ENCODE measurements at places on chromosomes 2 and 18. TPM values are rescaled to one million over a fixed set of nuclear protein-coding genes. Genes with fewer than 3 reads are reported as not detected.

UGT1A3 gene
- not detected for total RNA-seq

EHBP1 gene
- 22.9 TPM for total RNA-seq

DNA sequence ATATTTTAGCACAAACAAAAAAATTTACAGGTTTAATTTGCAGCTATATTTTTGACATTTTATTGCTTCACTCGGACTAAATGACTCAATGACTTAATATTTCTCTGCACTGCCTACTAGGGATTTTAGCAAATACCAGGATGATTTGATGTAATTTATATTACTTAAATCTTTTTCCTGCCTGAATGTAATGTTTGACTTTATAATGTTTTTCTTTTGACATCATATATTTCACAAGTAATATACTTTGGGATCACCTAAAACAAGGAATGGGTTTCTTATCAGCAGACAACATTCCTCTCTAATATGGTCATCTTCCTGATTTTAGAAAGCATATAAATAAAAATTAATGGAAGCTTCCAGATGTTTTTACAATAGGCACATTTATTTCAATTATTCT lies 253.2 kb upstream of the EPC2 start:
- no peaks in the 10 kb centered on the region for H3K27me3 ChIP-seq
- no peak overlapping the region for H3K27ac ChIP-seq
- H3K4me1 ChIP-seq, result no peaks in the 10 kb centered on the region
- DNase-seq, result no peak
- no peaks in the 10 kb centered on the region for H3K36me3 ChIP-seq
- no peak overlapping the region for H3K4me3 ChIP-seq

UGT1A10 gene
- total RNA-seq, result not detected

ARHGAP28 gene
- total RNA-seq, result 3.0 TPM

GRCh38 chr18:55088000-55088401 lies 128.7 kb upstream of the CCDC68 start:
- no peak for DNase-seq
- no peak overlapping the region for H3K27ac ChIP-seq
- no peaks in the 10 kb centered on the region for H3K27me3 ChIP-seq
- no peaks in the 10 kb centered on the region for H3K36me3 ChIP-seq
- H3K4me1 ChIP-seq, result no peaks in the 10 kb centered on the region

SRD5A2 gene
- total RNA-seq, result not detected

GALNT13 gene
- total RNA-seq, result 2.2 TPM

GRCh38 chr2:82667491-82667890 lies 1791.6 kb downstream of the SUCLG1 start:
- no peak overlapping the region for H3K4me3 ChIP-seq
- no peaks in the 10 kb centered on the region for H3K4me1 ChIP-seq
- DNase-seq, result no peak

DNA sequence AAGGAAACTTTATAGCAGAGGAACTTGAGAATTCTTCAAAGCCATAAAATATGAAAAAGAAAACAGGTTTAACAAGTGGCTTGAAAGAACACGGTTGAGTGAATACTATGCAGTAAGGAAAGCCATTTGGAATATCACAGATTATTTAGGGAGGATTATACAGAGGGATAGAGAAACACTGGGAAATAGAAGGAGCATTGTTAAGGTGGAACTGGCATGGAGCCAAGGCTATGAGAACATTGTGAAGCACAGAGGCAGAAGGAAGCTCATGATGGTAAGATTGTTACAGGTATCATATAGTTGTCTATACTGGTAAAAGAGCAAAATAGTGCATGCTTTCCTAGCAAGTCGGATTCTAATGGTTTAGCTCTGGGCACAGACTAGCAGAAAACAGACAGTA lies 87.1 kb downstream of the SS18 start:
- H3K36me3 ChIP-seq, result no peaks in the 10 kb centered on the region
- H3K4me3 ChIP-seq, result no peak overlapping the region
- H3K4me1 ChIP-seq, result no peaks in the 10 kb centered on the region

TUBA4B gene
- total RNA-seq, result not detected

DNA sequence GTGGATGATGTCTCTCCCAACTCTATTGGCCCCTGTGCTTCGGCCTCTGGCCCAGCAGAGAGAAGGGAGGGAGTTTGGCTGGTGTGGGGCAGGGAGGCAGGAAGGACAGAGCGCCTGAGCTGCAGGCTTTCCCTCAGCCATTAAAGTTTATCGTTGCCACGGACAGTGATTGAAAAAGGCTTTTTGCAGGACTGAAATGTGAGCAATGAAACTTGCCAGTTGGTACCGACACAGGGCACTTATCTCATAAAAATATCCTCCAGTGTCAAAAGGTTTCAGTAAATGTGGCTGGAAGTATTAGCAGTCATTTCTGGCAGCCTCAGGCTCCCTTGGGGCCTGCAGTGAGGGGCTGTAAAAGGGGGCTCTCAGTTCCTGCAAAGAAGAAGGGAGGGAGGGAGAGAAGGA lies 169.2 kb downstream of the GLI2 start:
- no peak overlapping the region for H3K4me3 ChIP-seq
- H3K27ac ChIP-seq, result peak overlapping the region; percentile 53
- no peaks in the 10 kb centered on the region for H3K4me1 ChIP-seq
- H3K27me3 ChIP-seq, result no peaks in the 10 kb centered on the region
- H3K36me3 ChIP-seq, result no peaks in the 10 kb centered on the region
- no peak for DNase-seq

NT5DC4 gene
- not detected for total RNA-seq

- no peaks in the 10 kb centered on the region for H3K27me3 ChIP-seq
- H3K27ac ChIP-seq, result no peak overlapping the region
- H3K36me3 ChIP-seq, result no peaks in the 10 kb centered on the region
- DNase-seq, result no peak
- H3K4me1 ChIP-seq, result peaks cover 14% of the 10 kb centered on the region
- H3K4me3 ChIP-seq, result peak overlapping the region; percentile 14
Measured at GRCh38 chr18:39841482-39842365, 2113.3 kb upstream of the PIK3C3 start.

CNTNAP5 gene
- not detected for total RNA-seq

CMPK2 gene
- total RNA-seq, result 4.4 TPM

- H3K27ac ChIP-seq, result peak overlapping the region; percentile 77
- no peak overlapping the region for H3K4me3 ChIP-seq
- no peak for DNase-seq
- H3K4me1 ChIP-seq, result peaks cover 55% of the 10 kb centered on the region
Measured at GRCh38 chr2:157782057-157782845, 93.9 kb downstream of the ACVR1 start.

PRSS56 gene
- not detected for total RNA-seq

DNA sequence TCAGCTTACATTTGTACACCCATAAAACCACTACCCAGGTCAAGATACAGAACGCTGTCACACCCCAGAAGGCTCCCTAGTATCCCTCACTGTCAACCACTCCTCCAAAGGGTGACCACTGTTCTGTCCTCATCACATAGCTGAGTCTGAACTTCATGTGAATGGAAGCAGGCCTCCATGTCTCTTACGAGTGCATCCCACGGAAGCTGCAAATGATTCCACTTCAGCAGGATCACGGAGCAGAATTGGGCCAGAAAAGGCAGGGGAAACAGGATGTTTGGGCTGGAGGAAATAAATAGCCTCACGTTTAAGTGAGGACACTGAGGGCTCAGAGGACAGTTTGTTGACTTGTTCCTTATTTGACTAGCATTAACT lies 38.4 kb downstream of the LBH start:
- no peak overlapping the region for H3K27ac ChIP-seq
- no peaks in the 10 kb centered on the region for H3K36me3 ChIP-seq
- H3K4me1 ChIP-seq, result peaks cover 32% of the 10 kb centered on the region
- no peak overlapping the region for H3K4me3 ChIP-seq

- H3K36me3 ChIP-seq, result no peaks in the 10 kb centered on the region
- DNase-seq, result no peak
- H3K4me1 ChIP-seq, result no peaks in the 10 kb centered on the region
- no peaks in the 10 kb centered on the region for H3K27me3 ChIP-seq
- H3K27ac ChIP-seq, result no peak overlapping the region
Measured at GRCh38 chr2:15736396-15737180, 144.9 kb downstream of the DDX1 start.

GRCh38 chr2:26838121-26838906 lies 9.6 kb upstream of the DPYSL5 start:
- H3K4me1 ChIP-seq, result no peaks in the 10 kb centered on the region
- H3K27ac ChIP-seq, result no peak overlapping the region
- H3K27me3 ChIP-seq, result no peaks in the 10 kb centered on the region
- no peak overlapping the region for H3K4me3 ChIP-seq
- H3K36me3 ChIP-seq, result no peaks in the 10 kb centered on the region

- no peak overlapping the region for H3K4me3 ChIP-seq
- H3K4me1 ChIP-seq, result peaks cover 18% of the 10 kb centered on the region
- H3K36me3 ChIP-seq, result no peaks in the 10 kb centered on the region
- H3K27me3 ChIP-seq, result no peaks in the 10 kb centered on the region
Measured at GRCh38 chr2:71832844-71833243, 314.8 kb downstream of the CYP26B1 start.

DNA sequence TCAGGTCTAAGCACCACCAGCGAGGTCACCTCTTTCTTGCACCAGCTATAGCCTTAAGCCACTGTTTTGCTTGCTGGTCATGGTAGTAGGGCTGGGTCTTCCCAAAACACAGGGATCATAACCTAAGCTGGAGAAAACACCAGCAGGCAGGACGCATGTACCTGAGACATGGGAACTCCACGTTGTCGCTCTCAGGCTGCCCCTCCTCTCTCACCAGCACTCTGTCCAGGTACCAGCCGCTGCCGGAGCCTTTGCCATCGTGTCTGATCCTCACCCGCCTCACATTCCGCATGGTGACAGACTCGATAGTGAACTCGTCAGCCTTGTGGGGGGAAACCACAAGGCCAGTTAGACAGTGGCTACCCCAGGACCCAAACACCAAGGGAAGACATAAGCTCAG lies 79.5 kb downstream of the LOXHD1 start:
- no peak for DNase-seq
- no peaks in the 10 kb centered on the region for H3K4me1 ChIP-seq
- no peak overlapping the region for H3K27ac ChIP-seq

DNA sequence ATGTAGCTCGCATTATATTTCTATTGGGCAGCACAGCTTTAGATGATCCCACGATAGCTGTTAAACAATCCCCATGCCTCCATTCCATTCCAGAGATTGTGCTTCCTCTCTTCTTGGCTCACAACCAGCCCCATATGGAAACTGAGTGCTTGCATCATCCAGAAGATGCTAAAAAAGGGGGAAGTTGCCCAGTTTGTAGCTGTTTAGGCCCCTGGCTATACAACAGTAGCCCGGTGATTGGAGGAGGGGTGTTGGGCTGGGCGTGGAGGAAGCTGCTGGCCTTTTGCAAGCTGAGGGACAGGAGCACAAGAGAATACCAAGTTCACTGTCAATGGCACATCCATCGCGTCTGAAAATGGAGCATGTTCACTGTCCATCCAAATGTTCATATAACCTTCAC lies 360.2 kb downstream of the ALK start:
- H3K27ac ChIP-seq, result no peak overlapping the region
- no peak for DNase-seq
- no peaks in the 10 kb centered on the region for H3K4me1 ChIP-seq
- H3K4me3 ChIP-seq, result no peak overlapping the region

GRCh38 chr2:36277881-36278523 lies 77.6 kb upstream of the CRIM1 start:
- no peaks in the 10 kb centered on the region for H3K36me3 ChIP-seq
- no peak overlapping the region for H3K4me3 ChIP-seq
- H3K27ac ChIP-seq, result no peak overlapping the region
- no peaks in the 10 kb centered on the region for H3K4me1 ChIP-seq
- no peak for DNase-seq

- DNase-seq, result no peak
- no peaks in the 10 kb centered on the region for H3K4me1 ChIP-seq
- no peaks in the 10 kb centered on the region for H3K27me3 ChIP-seq
Measured at GRCh38 chr2:126307740-126308139, 348.2 kb upstream of the GYPC start.

XDH gene
- not detected for total RNA-seq

HMSD gene
- total RNA-seq, result not detected

- no peaks in the 10 kb centered on the region for H3K36me3 ChIP-seq
- no peaks in the 10 kb centered on the region for H3K27me3 ChIP-seq
- H3K4me1 ChIP-seq, result peaks cover 19% of the 10 kb centered on the region
- H3K4me3 ChIP-seq, result no peak overlapping the region
- DNase-seq, result no peak
Measured at GRCh38 chr18:35158728-35159450, 81.9 kb upstream of the ZNF397 start.

DNA sequence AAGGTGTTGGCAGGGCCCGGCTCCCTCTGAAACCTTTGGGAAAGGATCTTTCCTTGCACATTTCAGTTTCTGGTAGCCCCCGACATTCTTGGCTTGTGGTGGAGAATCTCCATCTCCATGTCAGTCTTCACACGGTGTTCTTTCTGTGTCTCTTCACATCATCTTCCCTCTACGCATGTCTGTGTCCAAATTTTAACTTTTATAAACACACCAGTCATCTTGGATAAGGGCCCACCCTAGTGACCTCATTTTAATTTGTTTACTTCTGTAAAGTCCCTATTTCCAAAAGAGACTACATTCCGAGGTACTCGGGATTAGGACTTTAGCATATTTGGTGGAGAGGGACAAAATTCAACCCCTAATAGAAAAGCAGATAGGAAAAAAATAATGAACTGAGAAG lies 138.4 kb downstream of the GALNT3 start:
- peak overlapping the region; percentile 17 for H3K27ac ChIP-seq
- no peaks in the 10 kb centered on the region for H3K4me1 ChIP-seq
- no peaks in the 10 kb centered on the region for H3K27me3 ChIP-seq
- H3K36me3 ChIP-seq, result no peaks in the 10 kb centered on the region
- DNase-seq, result no peak
- H3K4me3 ChIP-seq, result no peak overlapping the region

RUFY4 gene
- total RNA-seq, result 0.12 TPM

GRCh38 chr2:184646177-184646576 lies 47.8 kb downstream of the ZNF804A start:
- H3K4me3 ChIP-seq, result no peak overlapping the region
- no peak overlapping the region for H3K27ac ChIP-seq
- no peaks in the 10 kb centered on the region for H3K4me1 ChIP-seq
- DNase-seq, result no peak

- no peak overlapping the region for H3K4me3 ChIP-seq
- H3K36me3 ChIP-seq, result no peaks in the 10 kb centered on the region
- no peaks in the 10 kb centered on the region for H3K27me3 ChIP-seq
- H3K27ac ChIP-seq, result no peak overlapping the region
- H3K4me1 ChIP-seq, result no peaks in the 10 kb centered on the region
Measured at GRCh38 chr2:163558251-163559021, 177.4 kb downstream of the FIGN start.

DNA sequence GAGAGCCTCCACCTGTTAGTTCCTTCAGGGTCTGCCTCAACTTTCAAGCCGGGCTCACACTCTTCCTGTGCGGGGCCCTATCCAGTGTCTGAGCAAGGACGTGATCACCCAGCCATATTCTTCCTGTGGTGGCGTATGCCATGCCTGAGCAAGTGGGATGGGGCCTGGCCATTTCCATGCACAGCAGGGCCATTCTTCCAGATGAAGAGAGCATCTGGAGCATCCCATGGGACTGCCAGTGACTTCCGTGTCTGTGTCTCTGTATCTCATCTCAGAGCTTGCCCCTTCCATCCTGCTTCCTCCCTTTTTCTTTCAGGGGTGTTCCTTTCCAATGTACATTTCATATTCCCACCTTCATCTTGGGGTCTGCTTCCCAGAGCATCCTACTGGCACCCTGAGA lies 20.2 kb downstream of the SCG2 start:
- no peaks in the 10 kb centered on the region for H3K27me3 ChIP-seq
- peaks cover 11% of the 10 kb centered on the region for H3K4me1 ChIP-seq

GRCh38 chr2:15511686-15512085 lies 49.4 kb downstream of the NBAS start:
- no peaks in the 10 kb centered on the region for H3K27me3 ChIP-seq
- H3K36me3 ChIP-seq, result peaks cover 16% of the 10 kb centered on the region
- no peak overlapping the region for H3K4me3 ChIP-seq
- DNase-seq, result no peak

GRCh38 chr18:33540392-33540791 lies 37.6 kb upstream of the ASXL3 start:
- no peaks in the 10 kb centered on the region for H3K36me3 ChIP-seq
- no peak overlapping the region for H3K4me3 ChIP-seq
- H3K27ac ChIP-seq, result no peak overlapping the region
- no peak for DNase-seq
- no peaks in the 10 kb centered on the region for H3K4me1 ChIP-seq
- no peaks in the 10 kb centered on the region for H3K27me3 ChIP-seq

CPO gene
- not detected for total RNA-seq

HDLBP gene
- total RNA-seq, result 274 TPM
